ENCODE measurements at places on chromosomes 16 and 17.

- peak; percentile 36 for DNase-seq
These were observed 35.6 kb downstream of the RPA1 start for GRCh38 chr17:1865252-1866037.

GRCh38 chr17:16873174-16874035, 98.5 kb downstream of the TNFRSF13B start:
- DNase-seq = no peak

- DNase-seq = no peak
These were observed 22.6 kb downstream of the DYNC1LI2 start for GRCh38 chr16:66728804-66729203.

DNA sequence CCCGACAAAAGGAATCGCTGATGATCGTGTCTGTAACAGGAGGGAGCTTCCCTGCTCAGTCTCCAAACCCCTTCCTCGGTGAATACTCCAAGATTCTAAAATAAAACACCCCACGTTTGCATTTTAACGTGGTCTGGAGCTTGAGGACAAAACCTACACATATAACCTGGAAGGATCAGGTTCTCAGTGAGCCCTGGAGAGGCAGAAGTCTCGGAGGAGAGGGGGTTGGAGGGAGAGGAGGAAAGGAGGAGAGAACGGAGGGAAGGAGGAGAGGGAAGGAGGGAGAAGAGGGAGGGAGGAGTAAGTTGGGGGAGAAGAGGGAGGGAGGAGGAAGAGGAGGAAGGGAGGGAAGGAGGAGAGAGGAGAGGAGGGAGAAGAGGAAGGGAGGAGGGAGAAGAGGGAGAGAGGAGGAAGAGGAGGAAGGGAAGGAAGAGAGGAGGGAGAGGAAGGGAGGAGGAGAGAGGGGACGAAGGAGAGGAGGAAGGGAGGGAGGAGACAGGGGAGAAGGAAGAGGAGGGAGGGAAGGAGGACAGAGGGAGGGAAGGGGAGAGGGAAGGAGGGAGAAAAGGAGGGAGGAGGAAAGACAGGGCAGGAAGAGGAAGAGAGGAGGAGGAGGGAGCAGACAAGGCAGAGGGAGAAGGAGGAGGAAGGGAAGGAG, 27.4 kb upstream of the GINS2 start:
- no peak for DNase-seq

GRCh38 chr17:51770027-51770759, 388.3 kb downstream of the CA10 start:
- DNase-seq = no peak

- DNase-seq = no peak
These were observed 39.4 kb upstream of the MTSS2 start for GRCh38 chr16:70725024-70725911.

DNA sequence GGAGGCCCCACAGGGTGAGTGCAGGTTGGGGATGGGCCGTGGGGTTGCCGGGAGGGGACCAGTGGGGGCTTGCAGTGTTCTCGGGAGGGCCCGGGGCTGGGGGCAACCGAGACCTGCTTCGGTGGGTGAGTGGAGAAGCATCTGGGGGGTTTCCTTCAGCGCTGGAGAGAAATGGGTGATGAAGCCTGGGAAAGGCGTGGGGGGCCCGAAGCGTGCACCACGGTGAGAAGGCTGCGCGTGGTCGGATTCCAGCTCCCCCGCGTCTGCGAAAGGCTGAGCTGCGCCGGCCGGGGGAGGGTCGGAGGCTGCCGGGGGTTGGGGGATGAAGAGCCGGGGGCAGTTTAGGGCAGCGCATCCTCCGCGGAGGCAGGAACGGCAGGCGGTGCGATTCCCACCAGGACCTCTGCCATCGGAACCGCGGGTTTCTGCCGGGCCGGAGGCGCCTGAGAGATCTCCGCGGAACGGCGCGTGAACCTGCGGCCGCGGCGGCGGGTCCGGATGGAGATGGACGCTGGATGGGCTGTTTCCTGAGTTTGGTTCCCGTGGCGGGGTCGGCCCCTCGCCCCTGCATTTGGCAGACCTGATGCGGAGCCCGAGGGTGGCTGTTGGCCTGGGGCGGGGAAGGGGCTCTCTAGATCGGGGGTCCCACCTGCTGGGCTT, 6.9 kb upstream of the SSTR5 start:
- DNase-seq = no peak

DNA sequence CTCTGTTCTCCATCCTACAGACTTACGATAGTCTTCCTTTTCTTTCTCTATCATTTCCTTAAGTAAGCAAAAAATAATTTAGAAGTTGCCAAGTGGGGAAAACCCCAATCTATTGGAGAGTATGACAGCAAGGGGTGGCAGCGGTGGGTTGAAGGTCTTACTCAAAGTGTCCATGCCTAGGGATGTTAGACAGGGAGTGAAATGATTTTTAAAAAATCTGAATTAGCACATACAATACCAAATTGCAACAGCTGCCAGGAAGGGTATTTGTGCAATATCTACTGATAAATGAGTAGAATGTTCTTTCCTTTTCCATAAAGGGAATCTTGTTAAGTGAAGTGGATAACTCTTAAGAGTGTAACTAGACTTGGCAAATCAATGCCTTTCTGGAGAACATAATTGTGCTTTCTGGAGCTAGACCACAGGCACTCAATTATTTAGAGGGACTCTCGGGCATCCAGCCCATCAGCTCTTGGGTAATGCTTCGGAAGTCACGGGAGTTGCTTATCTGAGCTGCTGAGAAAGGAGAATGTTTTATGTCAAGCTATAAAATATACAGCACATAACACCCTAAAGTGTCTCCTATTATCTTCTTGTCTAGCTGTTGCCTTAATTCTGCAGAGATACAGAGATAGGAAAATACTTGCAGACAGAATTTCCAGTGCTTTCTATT, 151.5 kb downstream of the KCNJ2 start:
- no peak for DNase-seq

DNA sequence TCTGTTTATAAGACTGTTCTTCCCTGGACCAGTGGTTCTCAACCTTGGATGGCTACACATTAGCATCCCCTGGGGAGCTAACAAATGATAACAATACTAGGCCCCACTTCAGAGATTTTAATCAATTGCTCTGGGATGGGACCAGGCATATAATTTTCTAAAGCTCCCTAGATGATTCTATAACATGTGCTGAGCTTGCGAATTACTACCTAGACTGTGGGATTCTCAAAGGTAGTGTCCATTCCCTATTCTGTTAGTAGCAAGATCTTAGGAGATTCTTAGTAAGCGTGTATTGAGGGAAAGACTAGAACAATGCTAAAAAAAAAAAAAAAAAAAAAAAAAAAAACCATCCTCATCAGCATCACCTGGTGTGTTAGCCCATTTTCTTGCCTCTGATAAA, 412.0 kb upstream of the CDH5 start:
- DNase-seq = no peak

All from stimulated activated CD4-positive, alpha-beta T cell treated with anti-CD3 and anti-CD28 coated beads, Interleukin-2, amount 100 ng/mL, for 4 hours (primary cell).